AG08395 (cell line): ENCODE measurements at places on chromosomes 2 and 18.

GRCh38 chr2:9366026-9366425 lies 57.3 kb downstream of the ITGB1BP1 start:
- DNase-seq: no peak

GRCh38 chr2:190961918-190962487 lies 52.0 kb downstream of the STAT1 start:
- no peak for DNase-seq

DNA sequence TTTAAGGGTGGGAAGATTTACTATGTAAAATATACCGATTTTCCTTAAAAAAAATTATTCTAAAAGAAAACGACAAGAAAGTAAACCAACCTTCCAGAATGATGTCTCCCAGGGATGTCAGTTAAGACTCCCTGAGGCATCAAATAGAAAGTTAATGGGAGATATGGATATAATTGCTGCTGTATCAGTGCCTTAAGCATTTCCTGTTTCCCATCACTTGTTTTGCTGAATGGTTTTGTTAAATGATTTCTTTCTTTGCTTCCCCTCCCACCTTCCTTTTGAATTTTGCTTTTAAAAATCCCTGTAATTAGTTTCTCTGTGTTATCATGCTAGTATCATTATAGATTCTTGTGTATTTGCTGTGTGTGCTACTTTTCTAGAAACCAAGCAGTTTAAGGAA lies 154.3 kb upstream of the CWC22 start:
- DNase-seq: no peak

- no peak for DNase-seq
These were observed 276.0 kb downstream of the ZNF407 start for GRCh38 chr18:74873629-74874028.
